ENCODE measurements at places on chromosomes 4 and X. TPM values are rescaled to one million over a fixed set of nuclear protein-coding genes. Genes with fewer than 3 reads are reported as not detected.

Gene ADH1A
- not detected for total RNA-seq

- no peak for DNase-seq
Measured at GRCh38 chrX:105307762-105308161, 87.3 kb upstream of the TEX13A start.

Gene ZNF732
- total RNA-seq, result not detected

- DNase-seq, result no peak
Measured at GRCh38 chr4:665751-666435, 8.2 kb downstream of the ATP5ME start.

- DNase-seq, result no peak
Measured at GRCh38 chr4:2673157-2673556, 83.0 kb downstream of the TNIP2 start.

Gene FGFBP2
- total RNA-seq, result 0.59 TPM

Gene ADGRG4
- not detected for total RNA-seq

- no peak for DNase-seq
Measured at GRCh38 chr4:88457307-88458103, 586 bp downstream of the HERC5 start.

GRCh38 chrX:41350976-41351569 is 17.1 kb downstream of the DDX3X start:
- DNase-seq, result peak; percentile 37

DNA sequence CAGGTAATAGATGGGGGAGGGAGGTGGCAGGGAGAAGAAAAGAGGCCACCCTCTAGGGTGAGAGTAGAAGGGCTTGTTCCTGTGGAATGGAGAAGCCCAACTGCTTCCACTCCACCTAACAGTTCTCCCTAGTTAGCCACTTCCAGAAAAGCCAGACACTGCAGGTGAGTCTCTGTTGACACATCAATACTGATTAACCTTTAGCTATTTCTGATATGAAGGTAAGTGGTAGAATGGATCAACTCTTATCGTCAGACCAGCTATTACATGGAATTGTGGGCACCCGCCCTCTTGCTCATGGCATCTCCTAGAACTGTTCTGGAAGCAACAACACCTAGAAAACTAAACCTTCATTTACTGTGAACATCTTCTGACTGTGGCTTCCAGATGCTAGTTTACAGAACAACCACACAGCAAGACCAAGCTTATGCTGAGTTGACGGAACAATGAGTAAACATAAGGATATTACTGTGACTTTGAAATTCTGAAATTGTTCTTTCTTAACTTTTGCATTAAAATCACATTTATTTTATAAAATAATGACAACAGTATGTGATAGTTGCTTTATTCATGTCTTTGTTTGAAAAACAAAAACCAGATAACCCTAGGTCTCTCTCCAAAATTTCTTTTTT is 44.7 kb downstream of the ANXA3 start:
- no peak for DNase-seq

- no peak for DNase-seq
Measured at GRCh38 chr4:36215627-36216026, 28.7 kb downstream of the ARAP2 start.

DNA sequence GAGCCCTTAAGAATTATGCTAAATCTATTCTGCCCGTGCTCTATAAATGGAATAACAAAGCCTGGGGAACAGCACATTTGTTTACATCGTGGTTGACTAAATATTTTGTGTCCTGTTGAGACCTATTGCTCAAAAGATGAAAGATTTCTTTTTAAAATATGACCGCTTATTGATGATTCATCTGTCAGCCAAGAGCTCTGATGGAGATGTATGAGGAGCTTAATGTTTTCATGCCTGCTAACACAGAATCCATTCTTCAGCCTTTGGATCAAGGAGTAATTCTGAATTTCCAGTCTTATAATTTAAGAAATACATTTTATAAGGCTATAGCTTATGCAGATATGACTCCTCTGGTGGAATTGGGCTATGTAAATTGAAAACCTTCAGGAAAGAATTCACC is 271.3 kb upstream of the FAT4 start:
- no peak for DNase-seq

GRCh38 chr4:48635980-48636379 is 144.1 kb downstream of the FRYL start:
- DNase-seq, result no peak

Gene CABS1
- not detected for total RNA-seq

GRCh38 chrX:4663085-4663484 is 949.6 kb upstream of the PRKX start:
- no peak for DNase-seq

Gene PPEF2
- 0.24 TPM for total RNA-seq

GRCh38 chr4:152780267-152780778 is 569 bp downstream of the ARFIP1 start:
- DNase-seq, result no peak

DNA sequence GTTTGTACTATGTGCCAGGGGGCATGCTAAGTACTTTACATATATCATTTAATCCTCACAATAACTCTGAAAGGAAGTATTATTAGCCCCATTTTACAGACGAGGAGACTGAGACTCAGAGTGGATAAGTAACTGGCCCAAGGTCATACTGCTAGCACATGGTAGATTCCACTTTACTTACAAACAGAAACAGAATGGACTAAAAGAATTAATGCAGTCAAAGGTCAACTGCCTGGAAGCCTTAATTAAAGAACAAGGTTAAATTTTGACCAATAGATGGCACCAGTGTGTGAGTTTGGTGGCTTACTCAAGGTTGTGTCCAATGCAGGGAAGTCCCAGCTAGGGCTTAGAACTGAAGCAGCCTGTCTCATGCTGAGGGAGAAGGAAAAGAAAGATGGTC is 4.7 kb downstream of the RIPPLY1 start:
- DNase-seq, result peak; percentile 44

- no peak for DNase-seq
Measured at GRCh38 chrX:22795671-22796070, 204.1 kb upstream of the DDX53 start.

GRCh38 chr4:6109842-6110560 is 90.3 kb downstream of the JAKMIP1 start:
- no peak for DNase-seq

DNA sequence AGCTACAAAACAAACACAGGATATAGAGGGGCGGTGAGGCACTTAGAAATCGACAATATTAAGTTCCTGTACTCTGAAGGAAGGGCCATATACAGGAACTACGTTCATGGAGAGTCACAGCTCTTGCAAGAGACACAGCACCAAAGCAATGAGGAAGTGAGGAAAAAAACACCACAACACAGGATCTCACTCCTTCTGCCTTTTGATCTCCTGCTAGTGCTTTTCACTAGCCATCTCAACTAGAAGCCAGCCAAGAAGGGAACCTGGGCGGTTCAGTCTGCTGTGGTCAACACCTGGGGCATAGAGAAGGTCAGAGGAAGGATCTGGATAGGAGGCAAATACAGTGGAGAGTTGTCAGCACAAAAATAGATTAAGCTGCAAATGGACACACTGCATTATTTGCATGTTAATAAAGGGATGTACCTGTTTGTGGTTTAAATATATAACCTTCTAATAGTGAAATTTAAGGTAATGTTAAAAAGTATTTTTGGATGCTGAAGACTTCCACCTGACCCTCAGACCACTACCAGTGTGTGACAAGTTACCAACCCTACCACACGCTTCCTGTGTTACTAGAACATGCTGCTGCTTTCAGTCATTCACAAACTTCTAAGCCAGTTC is 104.6 kb downstream of the DTHD1 start:
- peak; percentile 77 for DNase-seq

DNA sequence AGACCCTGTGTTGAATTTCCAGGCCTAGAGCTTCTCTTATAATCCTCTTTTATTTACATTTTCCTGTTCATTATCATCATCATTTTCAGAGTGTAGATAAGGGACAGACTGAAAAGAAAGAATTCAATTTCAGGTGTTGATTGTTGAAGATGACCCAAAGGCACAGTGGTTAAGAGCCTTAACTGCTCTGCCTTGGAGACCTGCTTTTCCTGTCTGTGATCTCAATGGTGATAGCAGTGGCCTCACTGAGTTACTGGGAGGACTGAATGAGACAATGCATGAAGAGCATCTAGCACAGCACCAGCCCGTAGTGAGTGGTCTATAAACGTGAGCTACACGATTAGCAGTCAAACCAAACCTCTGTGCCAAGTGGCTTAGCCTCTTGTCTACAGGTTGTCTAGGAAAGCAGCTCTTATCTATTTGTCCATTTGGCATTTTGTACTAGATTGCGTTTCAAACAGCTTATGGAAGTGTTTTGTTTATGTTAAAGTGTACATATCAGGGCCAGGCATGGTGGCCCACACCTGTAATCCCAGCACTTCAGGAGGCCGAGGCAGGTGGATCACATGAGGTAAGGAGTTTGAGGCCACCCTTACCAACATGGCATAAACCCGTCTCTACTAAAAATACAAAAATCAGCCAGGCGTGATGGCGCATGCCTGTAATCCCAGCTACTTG is 41.5 kb downstream of the SETD7 start:
- no peak for DNase-seq

- no peak for DNase-seq
Measured at GRCh38 chrX:20254712-20255299, 11.9 kb downstream of the RPS6KA3 start.

Gene TLR1
- total RNA-seq, result 50.8 TPM

- no peak for DNase-seq
Measured at GRCh38 chrX:10892621-10893225, 218.4 kb upstream of the HCCS start.

Gene TRIM75
- not detected for total RNA-seq
